ENCODE measurements at places on chromosomes 7 and 10. TPM values are rescaled to one million over a fixed set of nuclear protein-coding genes. Genes with fewer than 3 reads are reported as not detected.

- no peak for DNase-seq
Observed at GRCh38 chr7:152571068-152571467, 104.9 kb downstream of the XRCC2 start.

DNA sequence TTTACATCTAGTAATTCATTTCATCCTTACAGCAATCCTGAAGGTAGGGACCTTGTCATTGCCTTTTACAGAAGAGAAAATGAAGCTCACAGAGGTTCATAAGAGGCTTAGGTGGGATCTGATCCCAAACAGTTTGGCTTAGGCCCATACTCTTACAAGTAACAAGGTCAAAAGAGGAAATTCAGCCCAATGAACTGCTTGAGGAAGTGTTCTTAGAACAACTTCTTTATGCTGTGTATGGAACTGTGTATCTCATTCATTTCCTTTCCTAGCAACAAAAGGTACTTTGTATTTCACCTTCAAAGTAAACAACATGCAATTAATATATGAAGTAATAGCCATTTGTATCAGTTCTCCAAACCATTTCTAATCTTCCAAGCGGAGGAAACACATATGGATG lies 79.3 kb downstream of the AVL9 start:
- DNase-seq: no peak

DNA sequence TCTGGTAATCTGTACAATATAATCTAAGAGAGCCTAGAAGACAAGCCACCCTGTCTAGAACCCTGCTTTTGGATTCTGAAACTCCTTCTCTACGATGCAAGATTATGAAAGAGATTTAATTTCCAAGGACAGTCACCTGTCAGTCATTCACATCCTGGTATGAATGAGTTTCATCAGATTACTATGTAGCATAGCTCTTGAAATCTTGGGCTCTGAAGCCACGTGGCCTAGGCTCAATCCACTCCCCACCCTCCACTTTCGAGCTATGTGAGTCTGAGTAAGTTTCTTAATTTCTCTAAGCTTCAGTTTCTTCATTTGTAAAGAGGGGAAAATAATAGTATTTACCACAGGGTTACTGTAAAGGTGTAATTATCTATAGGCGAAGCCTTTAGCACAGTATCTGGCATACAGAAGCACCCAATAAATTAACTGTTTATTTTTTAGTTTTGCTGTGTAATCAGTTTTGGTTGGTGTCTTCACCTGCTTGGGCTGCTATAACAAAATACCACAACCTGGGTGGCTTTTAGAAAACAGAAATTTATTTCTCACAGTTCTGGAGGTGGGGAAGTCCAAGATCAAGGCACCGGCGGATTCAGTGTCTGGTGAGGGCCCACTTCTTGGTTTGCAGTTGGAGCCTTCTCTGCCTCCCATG lies 71.3 kb downstream of the MYOF start:
- no peak for DNase-seq

DNA sequence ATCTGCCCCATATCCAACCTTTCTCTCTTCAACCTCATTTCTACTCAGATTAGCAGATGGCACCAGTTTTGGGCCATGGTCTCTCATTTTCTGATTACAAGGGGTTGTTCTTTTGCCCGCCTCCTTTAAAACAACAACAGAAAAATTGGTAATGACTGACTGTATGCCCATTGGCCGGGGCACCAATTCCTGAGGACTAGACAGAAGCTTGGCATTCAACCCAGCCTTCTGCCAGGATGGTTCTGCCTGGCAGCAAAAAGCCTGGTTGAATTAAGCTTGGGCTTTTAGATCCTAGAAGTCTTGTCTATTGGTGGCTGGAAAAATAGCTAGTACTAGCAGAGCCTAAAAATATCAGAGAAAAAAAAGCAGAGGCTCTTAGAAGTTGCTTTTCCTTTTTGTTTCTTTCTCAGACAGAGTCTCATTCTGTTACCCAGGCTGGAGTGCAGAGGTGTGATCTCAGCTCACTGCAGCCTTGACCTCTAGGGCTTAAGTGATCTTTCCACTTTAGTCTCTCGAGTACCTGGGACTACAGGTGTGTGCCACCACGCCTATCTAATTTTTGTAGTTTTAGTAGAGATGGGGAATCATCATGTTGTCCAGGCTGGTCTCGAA lies 402.6 kb downstream of the AUTS2 start:
- DNase-seq: no peak

GRCh38 chr10:77574438-77574837 lies 63.2 kb downstream of the KCNMA1 start:
- no peak for DNase-seq

GRCh38 chr10:46028584-46029460 lies 1.6 kb downstream of the NCOA4 start:
- DNase-seq: no peak

DNA sequence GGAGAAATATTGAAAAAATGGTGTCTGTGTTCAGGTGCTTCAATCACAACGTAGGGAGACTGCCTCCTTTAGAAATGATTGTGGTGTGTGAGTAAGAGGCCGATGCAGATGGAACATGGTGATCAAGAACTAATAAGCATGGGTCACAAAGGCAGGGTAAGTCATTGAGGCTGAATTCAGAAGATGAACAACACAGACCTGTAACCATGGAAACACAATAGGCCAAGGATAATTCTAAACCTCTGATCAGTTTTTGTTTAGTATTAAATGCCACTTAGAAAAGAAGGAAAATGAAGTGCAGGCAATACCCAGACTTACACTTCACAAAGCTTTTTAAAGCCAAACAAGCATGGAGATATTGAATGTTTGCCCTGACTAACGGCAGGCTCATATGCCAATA lies 32.8 kb upstream of the TAS2R16 start:
- DNase-seq: no peak

DNA sequence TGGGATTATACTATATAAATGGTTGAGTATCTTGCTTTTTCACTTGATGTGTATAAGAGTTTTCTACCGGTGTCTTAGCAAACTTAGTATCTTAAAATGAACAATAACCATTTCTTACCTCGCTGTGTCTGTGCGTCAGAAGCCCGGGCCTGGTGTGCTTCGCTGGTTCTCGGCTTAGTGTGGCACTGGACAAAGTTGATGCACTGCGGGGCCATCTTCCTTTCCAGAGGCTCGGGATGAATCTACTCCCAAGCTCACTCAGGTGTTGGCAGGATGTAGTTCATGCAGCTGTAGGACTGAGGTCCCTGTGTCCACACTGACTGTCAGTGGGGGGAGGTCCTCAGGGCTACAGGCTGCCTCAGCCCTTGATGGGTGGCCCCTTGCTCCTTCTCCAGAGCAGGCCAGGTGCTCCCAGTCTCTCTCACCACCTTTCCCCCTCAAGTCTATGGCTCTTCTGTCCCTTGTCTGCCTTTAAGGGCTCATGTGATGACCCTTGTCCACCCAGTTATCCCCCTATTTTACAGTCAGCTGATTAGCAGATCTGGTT lies 227.8 kb downstream of the GLRX3 start:
- no peak for DNase-seq

PFKP gene
- 34.2 TPM for total RNA-seq

DNA sequence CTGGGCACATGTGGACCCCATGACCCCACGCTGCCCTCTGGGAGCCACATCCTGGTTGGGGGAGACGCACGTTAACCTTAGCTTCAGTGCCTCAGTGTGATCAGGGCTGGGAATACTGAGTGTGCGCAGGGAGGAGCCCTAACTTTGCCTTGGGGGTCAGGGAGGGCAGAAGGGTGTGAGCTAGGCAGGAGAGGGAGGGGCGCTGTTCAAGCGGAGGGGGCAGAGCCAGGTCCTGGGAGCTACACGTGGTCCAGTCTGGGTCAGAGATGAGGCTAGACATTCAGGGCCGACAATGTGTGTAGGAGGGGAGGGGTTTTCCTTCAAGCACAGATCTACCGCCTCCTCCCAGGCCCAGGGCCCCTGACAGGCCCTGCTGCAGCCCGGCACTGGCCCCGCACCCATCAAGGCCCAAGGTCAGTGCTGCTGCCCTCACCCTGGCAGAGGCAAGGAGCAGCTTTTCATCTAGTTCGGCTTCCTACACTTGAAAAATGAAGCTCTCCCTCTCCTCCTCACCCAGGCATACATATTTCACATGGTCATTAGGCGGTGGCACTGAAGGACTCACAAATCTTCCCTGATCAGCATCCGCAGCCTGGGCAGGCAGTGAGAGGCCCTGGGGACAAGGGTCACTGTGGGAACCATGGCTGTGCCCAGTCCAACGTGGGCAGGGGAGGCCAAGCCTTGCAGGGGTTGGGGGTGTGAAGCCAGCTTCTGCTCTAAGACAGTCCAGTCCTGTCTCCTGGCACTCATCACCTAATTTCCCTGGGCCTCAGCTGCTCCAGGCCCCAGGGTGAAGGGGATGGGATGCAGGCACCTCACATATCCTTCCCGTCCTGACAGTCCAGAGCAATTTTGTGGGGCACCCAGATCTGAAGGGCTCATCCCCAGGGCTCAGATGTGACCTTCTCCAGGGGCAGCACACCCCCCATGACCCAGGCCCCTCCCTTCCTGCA lies 47.3 kb downstream of the C10orf105 start:
- no peak for DNase-seq

DNA sequence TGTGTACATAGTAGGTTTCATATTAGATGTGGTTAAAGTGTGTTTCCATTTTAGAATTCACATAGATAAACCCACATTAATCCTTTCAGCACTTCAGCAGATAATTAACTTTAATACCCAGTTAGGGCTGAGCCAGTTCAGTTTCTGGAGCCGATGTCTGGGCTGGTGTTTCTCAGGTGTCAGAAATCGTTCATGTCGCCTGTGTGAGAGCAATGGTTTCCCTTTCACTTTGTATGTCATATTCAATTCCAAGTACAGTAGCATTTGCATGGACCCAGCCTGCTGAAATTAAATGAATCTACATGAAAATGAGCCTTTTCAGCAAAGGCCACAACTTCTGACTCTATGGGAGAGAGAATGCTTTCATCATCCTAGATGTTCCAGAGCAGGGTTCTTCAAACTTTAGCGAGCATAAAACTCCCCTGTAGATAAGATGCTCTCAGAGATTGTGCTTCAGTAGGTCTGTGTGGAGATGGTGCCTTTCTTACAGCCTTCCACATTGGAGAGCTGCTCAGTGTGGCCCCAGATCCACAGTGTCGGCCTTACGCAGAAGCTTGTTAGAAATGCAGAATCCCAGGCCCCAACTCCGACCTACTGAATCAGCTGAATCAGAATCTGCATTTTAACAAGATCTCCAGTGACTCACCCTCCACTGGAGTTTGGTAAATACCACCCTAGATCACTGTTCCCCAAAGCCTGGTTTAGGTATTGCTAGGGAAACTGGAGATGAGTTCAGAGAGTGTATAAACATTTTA lies 19.6 kb downstream of the WIPF3 start:
- DNase-seq: no peak

THNSL1 gene
- total RNA-seq: 7.4 TPM

KIF11 gene
- 18.0 TPM for total RNA-seq

GRCh38 chr10:71678057-71678805 lies 41.3 kb downstream of the C10orf105 start:
- DNase-seq: no peak

DNA sequence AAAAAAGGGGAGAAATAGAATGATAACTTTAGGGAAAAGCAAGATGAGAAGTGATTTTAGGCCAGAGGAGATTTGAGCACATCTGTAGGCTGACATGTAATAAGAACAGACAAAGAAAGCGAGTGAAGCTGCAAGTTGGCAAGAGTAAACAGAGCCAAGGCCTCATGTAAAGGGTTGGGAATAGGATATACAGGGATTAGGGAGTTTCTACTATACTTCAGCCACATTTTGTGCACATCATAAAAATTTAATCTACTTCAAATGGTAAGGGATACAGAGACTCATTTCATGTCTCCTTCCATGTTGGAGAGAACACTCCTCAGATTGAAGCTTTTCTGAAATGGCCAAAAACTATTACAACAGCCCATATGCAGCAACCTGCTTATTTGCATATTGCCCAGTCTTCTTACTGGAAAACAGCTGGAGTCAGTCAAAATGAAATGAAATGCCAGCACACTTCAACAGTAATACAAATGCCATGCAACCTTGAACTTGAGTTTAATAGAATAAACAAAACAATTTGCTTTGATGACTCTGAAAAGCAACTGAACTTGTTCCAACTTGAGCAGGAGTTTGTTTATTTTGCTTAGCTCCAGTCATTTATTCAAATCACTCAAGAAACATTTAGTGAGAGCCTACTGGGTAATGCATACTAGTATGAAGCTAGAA lies 49.9 kb downstream of the NRCAM start:
- DNase-seq: no peak

LLCFC1 gene
- total RNA-seq: not detected

DNA sequence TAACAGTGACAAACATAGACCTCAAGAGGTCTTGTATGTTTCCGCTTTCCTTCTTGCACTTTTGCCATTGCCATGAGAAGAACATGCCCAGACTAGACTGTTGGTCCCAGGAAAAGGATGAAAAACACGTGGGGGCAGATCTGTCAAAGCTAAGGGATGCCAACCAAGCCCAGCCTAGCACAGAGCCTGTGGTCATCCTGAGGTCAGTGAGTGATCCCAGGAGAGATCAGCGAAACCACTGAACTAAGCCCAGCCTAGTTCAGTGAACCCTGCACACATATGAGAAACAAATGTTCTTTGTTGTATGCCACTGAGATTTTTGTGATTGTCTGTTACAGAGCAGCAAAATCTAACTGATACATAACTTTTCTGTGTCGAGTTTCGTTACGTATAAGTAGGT lies 718.8 kb downstream of the MAGI2 start:
- DNase-seq: no peak

DNA sequence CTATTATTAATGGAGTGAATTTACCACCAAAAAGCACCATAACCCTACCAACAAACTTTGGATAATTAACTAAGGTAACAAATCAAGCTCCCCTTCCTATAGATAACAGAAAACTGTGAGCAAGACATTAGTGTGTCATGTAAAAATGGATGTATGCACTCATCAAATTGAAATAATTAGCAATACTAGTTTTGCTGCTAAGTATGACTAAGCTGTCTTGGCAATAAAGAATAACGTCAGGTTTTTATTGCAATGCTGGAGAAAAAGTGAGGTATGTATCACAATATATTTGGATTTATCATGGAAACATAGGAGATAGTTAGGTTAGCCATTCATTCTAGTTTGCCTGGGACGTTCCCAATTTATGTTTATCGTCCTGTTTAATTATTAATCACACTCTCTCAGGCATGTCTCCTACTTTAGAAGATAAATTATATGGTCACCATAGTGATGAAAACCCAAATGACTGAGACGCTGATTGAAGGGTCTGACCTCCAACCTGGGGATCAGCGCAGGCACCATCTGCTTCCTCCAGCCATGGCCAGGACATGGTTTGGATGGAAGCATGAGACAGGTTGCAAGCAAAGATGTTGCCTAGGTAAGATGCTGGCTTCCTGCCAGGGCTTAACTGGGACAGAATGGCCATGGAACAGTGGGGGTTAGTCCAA lies 125.6 kb downstream of the FANK1 start:
- no peak for DNase-seq

HMX2 gene
- not detected for total RNA-seq

DNA sequence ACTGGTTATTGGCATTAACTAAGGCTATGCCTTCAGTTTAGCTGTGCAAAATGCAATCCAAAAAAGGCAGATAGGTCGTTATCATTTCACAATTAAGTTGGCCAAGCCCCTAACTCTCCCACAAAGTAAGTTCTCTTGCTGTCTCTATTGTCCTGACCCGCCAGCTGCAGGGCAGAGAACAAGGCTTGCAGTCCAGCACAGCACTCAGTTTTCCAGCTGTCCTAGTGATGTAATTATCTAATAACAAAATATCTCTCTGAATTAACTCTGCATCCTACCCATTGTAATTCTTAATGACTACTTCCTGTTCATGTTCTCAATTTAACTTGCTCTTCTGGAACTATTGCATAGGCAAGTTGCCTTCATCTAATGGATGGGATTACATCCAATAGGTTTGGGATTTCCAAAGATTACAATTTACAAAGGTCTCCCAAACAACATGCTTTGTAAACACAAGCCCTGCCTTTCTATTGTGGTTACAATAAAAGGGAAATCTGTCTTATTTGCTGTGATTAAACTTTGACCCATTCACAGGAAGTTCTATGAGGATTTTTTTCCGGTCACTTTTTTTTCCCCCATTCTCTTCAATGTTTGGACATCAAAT lies 55.2 kb downstream of the CDK6 start:
- no peak for DNase-seq

Data from mesothelial cell of epicardium (in vitro differentiated cells).